HFFc6 (cell line): ENCODE measurements at places on chromosomes 6 and 20. TPM values are rescaled to one million over a fixed set of nuclear protein-coding genes. Genes with fewer than 3 reads are reported as not detected.

Gene OOEP
- total RNA-seq, result not detected in 3 replicates

Gene FITM2
- total RNA-seq, result 12.9 to 13.8 TPM (median 13.6 TPM) in 3 replicates

Gene ADGB
- total RNA-seq, result not detected in 3 replicates

Gene TUBE1
- 10.4 to 15.5 TPM (median 12.6 TPM) in 3 replicates for total RNA-seq

Gene IL20RA
- not detected in 3 replicates for total RNA-seq

Gene TBX18
- 16.7 to 23.8 TPM (median 21.3 TPM) in 3 replicates for total RNA-seq

Gene LY86
- not detected in 3 replicates for total RNA-seq

Gene BTN1A1
- total RNA-seq, result 0.18 TPM in 1 of 3 replicates, not detected in the others

Gene KCNK15
- total RNA-seq, result 0.22 to 0.24 TPM (median 0.23 TPM) in 3 replicates

Gene F13A1
- total RNA-seq, result 0.06 TPM in 1 of 2 replicates, not detected in the other

Gene COL12A1
- 205 and 268 TPM in 2 replicates for total RNA-seq

Gene ANKRD60
- not detected in 3 replicates for total RNA-seq

Gene BHLHE23
- total RNA-seq, result not detected in 3 replicates

Gene LGSN
- not detected in 2 replicates for total RNA-seq

Gene HDAC2
- 85.8 to 107 TPM (median 106 TPM) in 3 replicates for total RNA-seq

Gene CD109
- total RNA-seq, result 28.4 to 52.4 TPM (median 31.3 TPM) in 3 replicates

Gene WDR46
- 74.4 to 90.3 TPM (median 83.3 TPM) in 3 replicates for total RNA-seq

Gene CD24
- total RNA-seq, result not detected in 3 replicates

Gene BCAS1
- 0.07 TPM in 1 of 3 replicates, not detected in the others for total RNA-seq
